NCI-H2081 (cell line): ENCODE measurements at places on chromosomes 11 and 22.

DNA sequence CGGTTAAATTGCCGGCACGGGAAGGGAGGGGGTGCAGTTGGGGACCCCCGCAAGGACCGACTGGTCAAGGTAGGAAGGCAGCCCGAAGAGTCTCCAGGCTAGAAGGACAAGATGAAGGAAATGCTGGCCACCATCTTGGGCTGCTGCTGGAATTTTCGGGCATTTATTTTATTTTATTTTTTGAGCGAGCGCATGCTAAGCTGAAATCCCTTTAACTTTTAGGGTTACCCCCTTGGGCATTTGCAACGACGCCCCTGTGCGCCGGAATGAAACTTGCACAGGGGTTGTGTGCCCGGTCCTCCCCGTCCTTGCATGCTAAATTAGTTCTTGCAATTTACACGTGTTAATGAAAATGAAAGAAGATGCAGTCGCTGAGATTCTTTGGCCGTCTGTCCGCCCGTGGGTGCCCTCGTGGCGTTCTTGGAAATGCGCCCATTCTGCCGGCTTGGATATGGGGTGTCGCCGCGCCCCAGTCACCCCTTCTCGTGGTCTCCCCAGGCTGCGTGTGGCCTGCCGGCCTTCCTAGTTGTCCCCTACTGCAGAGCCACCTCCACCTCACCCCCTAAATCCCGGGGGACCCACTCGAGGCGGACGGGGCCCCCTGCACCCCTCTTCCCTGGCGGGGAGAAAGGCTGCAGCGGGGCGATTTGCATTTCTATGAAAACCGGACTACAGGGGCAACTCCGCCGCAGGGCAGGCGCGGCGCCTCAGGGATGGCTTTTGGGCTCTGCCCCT, 529 bp upstream of the CCND1 start:
- DNase-seq = no peak

GRCh38 chr22:31604137-31604705, 57.8 kb downstream of the PISD start:
- DNase-seq = no peak

DNA sequence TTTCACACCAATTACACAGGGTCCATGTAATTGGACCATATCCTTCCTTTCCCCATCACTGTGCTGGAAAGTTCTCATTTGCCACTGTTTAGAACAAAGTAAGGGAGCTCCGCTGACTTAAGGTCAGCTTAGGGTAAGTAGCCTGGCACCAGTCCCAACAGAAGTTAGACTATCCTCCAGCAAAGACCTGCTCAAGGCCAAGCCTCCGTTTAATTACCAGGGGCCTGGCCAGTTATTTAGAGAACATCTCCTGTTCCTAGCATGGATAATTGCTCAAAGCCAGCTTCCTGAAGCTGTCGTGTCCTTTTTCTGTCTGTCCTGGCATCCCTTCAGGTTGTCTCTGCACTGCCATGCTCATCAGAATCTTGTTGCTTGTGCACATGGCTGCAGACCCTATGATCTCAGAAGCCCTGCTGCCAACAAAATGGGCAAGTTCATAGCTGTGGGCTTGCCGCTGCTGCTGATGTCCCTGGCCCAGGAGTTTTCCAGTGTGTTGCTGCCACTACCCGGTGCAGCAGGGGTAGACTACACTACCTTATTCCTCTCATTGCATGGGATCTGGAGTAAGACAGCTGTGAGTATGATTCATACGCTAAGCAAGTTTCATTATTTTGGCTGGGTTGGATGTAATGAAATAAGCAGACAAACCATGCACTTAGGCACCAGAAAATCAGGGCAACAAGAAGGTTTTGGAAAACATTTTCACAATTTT, 8.1 kb downstream of the OR8A1 start:
- no peak for DNase-seq

DNA sequence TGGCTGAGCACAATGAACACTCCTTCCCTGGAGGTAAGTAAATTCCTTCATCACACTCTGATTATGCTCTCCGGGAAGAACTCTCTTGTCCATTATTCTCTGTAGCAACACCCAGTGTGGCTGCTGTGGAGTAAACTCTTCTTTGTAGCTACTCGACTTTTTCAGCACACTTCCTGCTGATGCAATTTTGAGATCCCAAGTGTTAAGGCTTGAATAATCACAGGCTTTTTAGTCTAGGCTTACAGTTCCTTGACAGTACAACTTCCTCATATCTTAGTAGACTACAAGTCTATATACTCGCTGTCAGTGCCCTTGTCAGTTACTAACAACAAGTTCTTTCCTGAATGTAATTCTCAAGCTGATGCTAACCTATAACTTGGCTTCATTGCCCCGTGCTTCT, 301.8 kb upstream of the API5 start:
- DNase-seq = no peak

DNA sequence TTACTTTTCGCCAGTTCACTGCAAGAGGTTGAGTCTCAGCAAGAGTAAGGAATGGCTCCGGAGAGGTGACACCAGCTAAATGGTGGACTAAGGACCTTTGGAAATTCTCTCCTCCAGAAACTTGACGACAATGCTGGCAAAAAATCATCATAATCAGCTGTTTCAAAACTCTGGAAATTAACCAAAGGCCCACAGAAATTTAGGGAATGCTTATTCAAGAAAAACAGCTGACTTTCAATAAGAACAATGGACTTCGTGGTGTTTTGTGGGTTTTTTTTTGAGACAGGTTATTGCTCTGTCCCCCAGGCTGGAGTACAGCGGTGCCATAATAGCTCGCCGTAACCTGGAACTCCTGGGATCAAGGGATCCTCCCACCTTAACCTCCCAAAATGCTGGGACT, 68.4 kb upstream of the SEPTIN5 start:
- no peak for DNase-seq

DNA sequence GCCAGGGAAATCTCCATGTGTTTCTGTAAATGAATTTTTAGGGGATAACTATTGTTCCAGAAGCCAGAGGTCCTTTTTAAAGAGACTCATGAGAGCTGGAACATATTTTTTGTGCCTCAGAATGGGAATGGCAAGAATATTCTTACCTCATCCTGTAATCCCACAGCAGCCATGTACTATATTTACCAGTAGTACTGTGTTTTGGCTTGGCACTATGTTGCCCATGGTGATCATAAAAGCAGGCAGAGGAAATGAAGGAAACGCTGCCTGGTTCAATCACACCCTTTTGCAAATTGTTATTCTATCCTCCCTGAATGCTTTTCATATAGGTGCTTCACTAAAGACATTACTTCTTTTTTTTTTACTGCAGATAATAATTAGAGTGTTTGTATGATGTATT, 81.0 kb downstream of the ANO3 start:
- no peak for DNase-seq

DNA sequence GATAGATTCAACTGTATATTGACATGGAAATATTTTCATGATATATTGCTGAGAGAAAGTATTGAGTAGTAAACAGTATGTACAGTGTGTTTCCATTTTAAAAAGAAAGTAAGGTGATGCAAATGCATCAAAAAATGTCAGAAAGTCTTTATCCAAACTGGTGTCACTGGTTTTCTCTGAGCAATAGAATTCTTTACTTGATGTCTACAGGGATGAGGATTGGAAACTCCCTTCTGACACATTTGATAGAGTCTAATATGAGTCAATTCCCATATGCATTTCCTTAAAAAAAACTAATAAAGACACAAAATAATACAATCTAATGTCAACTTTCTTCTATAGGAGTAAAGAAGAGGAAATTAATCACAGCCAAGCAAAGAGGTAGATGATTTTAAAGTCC, 18.3 kb upstream of the CCDC179 start:
- no peak for DNase-seq

- DNase-seq = no peak
Measured at GRCh38 chr22:23816156-23816976, 22.4 kb downstream of the DERL3 start.

- no peak for DNase-seq
Measured at GRCh38 chr11:6357222-6357621, 33.1 kb upstream of the SMPD1 start.

GRCh38 chr22:27107824-27108223, 450.4 kb downstream of the MIAT start:
- DNase-seq = no peak

GRCh38 chr11:32400196-32400595, 35.1 kb downstream of the WT1 start:
- no peak for DNase-seq

- DNase-seq = no peak
Measured at GRCh38 chr11:19275496-19275895, 34.8 kb upstream of the E2F8 start.

DNA sequence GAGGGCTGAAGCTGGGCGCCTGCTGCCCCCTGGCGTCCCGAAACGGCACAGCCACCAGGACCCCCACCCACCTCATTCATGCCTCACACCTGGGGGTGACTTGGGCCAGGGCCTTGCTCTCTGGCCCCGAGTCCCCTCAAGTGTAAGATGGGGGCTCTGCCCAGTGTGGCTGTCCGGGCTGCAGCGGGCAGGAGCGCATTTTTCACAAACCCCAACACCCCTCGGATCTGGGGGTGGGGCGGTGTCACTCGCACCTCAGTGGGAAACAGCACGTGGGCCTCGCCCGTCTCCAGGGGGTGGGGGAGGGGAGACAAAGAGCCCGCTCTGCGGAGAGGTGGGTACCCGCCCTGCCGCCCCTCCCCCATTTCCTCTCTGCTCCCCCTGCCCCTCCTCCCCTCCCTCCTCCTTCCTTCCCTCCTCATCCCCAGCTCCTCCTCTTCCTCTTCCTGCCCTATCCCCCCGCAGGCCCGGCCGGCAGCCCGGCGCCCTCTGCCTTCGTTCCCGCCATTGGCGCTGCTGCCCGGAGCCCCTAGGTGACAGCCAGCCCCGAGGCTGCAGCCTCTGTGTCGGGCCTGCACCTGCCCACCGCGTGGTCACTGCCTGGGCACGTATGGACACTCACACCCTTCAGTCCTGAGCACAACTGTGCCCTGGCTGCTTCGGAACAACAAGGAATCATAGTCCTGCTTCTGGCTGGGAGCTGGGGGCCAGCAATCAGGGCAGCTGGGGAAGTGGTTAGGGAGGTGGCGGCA, 6.8 kb upstream of the CDKN1C start:
- no peak for DNase-seq

GRCh38 chr11:126345283-126345682, 10.2 kb upstream of the ST3GAL4 start:
- no peak for DNase-seq

GRCh38 chr11:14519917-14520746, at the start of gene PSMA1:
TSS of gene PSMA1 (minus strand) at chr11:14520386. CDS start at chr11:14520299, 87 bp downstream.
- peak; percentile 94 for DNase-seq

- DNase-seq = no peak
Measured at GRCh38 chr22:32574411-32574810, 99.8 kb downstream of the FBXO7 start.

GRCh38 chr22:42693763-42694683, 26.6 kb downstream of the A4GALT start:
- no peak for DNase-seq

DNA sequence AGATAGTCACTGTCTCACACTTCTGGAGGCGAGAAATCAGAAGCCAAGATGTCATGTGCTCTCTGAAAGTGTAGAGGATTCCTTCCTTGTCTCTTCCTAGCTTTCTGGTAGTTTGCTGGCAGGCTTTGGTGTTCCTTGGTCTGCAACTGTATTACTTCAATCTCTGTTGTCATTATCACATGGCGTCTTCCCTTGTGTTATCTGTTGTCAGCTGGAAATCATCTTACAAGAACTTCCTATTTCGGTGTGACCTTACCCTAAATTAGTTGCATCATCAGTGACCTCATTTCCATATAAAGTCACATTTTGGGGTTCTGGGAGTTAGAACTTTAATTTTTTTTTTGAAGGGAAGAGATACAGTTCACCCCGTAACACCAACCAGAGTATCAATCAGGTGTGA, 3.3 kb upstream of the LIN7C start:
- DNase-seq = no peak

DNA sequence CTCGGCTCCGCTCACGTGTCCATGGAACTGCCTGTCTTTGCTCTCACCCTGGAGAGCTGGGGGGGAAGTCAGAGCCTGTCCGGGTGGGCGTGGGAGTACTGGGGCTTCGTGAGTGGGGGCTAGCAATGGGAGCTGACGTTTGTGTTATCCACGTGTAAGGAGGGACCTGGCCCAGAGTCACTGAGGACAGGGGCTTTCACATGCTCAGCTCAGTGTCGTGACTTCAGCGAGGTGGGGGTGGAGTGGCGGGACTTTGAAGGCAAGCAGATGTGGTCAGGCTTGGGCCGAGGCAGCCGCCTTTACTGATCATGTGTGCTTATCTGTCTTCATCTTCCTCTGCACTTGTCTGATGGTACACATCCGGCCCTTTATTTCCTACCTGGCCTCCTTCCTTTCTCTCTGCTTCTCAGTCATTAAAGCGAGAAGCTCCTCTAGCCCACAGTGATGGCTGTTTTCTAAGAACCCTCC, 113.1 kb upstream of the NNMT start:
- no peak for DNase-seq

GRCh38 chr22:38355275-38355674, 38.0 kb upstream of the CSNK1E start:
- DNase-seq = no peak

DNA sequence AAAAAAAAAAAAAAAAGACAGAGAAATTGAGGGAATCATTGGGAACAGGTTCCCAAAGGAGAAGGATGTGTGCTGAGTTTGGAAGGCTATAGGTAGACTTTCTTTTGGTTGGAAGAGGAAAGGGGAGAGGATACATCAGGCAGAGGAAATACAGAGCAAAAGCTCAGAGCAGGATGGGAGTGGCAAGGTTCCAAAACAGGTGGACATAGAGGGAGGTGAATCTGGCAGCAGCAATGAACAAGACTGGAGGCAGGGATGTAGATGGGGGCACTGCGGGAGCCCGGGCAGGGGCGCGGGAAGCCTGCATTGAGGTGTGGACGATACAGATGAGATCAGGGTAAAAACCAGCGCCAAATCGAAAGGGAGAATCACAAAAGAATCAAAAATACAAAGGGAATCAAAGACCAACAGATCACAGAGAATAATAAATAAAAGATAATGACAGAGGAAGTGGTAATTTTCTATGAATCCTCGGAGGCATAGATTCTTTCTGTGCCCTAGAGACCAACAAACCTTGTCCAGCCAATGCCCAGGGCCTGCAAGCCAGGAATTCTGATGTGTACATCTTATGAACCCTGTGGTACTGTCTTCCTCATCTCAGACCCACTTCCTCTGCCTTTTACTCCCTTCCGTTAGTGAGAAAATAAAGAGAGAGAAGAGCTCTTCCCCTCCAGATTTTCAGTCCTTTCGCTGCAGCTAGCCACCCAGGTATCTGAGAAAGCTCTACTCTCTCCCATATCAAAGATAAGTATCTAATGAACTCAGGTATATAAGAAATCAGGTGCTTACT, 70.3 kb downstream of the SLC1A2 start:
- no peak for DNase-seq
